Neuronal stem cell (in vitro differentiated cells): ENCODE measurements at places on chromosomes 3 and 15.

DNA sequence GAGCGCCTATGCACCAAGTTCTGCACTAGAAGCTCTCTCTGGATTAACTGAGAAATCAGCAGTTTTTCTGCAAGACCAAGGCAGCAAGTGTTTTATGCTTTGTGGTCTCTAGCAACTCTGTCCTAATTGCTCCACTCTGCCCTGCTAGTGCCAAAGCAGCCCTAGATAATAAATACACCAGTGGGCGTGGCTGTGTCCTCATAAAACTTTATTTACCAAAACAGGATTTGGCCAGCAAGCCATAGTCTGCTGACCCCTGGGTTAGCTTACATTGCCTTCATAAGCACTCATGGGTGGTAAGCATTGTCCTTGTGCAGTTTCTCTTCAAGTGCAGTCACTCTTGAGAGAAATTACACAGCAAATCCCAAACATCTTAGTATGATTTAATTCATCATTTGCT, 30.7 kb upstream of the SLC24A5 start:
- DNase-seq: no peak
- no peak overlapping the region for H3K4me3 ChIP-seq
- H3K4me1 ChIP-seq: peaks cover 3% of the 10 kb centered on the region
- peaks cover 2% of the 10 kb centered on the region for H3K36me3 ChIP-seq
- no peaks in the 10 kb centered on the region for H3K27me3 ChIP-seq

DNA sequence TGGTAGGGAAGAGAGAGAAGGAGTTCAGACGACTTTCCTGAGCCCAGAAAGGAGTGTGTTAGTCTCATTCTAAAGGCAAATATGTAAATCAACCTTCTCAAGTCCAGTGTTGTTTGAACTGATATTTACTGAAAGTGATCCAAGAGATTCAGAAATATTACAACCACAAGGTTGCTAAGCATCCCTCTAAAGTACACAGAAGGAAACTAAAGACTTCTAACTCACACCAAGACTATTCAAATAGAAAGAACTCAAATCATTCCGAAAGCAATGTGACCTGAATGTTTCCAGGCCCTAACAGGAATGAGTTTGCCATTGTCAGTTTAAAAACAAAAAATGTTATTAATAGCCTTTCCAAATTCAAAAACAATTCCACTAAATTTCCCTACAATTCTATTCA, 56.9 kb upstream of the VGLL3 start:
- no peak for DNase-seq
- H3K4me1 ChIP-seq: no peaks in the 10 kb centered on the region
- no peak overlapping the region for H3K27ac ChIP-seq
- H3K4me3 ChIP-seq: no peak overlapping the region
- no peaks in the 10 kb centered on the region for H3K27me3 ChIP-seq

DNA sequence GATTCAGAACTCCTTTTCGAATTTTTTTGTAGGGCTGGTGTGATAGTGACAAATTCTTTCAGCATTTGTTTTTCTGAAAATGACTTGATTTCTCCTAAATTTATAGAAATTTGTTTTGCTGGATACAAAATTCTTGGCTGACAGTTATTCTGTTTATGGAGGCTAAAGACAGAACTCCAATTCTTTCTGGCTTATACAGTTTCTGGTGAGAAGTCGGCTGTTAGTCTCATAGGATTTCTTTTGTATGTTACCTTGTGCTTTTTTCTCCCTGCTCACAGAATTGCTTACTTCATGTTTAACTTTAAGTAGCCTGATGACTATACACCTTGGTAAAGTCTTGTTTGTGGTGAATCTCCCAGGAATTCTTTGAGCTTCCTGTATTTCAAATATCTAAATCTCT, 1264.6 kb downstream of the NSUN3 start:
- no peak for DNase-seq
- H3K4me3 ChIP-seq: no peak overlapping the region
- no peaks in the 10 kb centered on the region for H3K27me3 ChIP-seq
- H3K4me1 ChIP-seq: no peaks in the 10 kb centered on the region
- H3K27ac ChIP-seq: no peak overlapping the region

- H3K4me3 ChIP-seq: no peak overlapping the region
- no peaks in the 10 kb centered on the region for H3K27me3 ChIP-seq
- no peaks in the 10 kb centered on the region for H3K4me1 ChIP-seq
- DNase-seq: no peak
- H3K27ac ChIP-seq: no peak overlapping the region
Observed at GRCh38 chr15:62046078-62046743, 14.0 kb downstream of the VPS13C start.

- H3K4me3 ChIP-seq: no peak overlapping the region
- H3K27me3 ChIP-seq: peaks cover 34% of the 10 kb centered on the region
- peaks cover 4% of the 10 kb centered on the region for H3K4me1 ChIP-seq
- DNase-seq: peak; percentile 15
- no peaks in the 10 kb centered on the region for H3K36me3 ChIP-seq
Observed at GRCh38 chr3:56799251-56799882, 2.4 kb downstream of the ARHGEF3 start.

DNA sequence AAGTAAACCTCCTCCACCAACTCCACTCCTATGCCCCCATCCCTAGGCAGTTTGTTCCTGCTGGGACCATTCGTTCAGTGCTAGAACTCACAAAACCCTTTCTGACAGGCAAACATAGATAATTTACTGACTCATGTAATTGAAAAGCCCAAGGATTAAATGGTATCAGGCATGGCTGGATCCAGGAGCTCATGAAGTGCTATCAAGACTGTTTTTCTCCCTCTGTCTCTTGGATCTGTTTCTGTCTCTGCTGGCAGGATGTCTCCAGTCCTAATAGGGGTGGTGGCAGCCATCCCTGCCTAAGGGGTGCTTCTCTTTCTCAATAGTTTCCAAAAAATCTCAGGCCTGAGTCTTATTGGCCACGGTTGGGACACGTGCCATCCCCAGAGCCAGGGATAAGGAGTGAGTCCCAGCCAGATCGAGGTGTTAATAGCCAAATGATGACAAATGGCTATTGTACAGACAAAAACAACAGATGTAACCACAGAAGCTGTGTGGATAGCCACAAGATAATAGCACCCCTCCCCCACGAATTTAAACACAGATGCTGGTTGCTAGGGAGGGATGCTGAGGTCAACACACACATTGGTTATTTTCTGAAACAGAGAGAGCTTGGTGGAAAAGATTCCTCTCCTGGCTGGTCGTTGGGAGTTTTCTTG, 168.6 kb downstream of the SHQ1 start:
- no peaks in the 10 kb centered on the region for H3K27me3 ChIP-seq
- H3K27ac ChIP-seq: no peak overlapping the region
- DNase-seq: no peak
- peaks cover 1% of the 10 kb centered on the region for H3K4me1 ChIP-seq
- no peak overlapping the region for H3K4me3 ChIP-seq
- H3K36me3 ChIP-seq: no peaks in the 10 kb centered on the region

DNA sequence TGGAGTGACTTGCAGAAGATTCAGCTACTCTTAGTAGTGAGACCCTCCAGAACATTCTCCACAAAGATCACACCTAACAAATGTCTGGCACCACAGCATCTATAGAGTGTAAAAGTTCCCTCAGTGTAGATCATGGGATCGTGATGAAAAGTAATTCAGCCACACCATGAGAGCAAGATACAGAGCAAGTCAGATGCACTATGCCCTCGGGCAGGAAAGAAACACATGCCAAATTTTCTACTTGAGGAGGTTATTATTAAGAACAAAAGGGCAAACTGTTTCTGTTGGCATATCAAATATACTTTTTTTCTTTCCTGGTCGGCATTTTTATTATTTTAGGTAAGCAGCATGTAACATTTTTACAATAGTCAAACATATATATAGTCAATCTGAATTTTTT, 44.8 kb upstream of the SNTN start:
- H3K27me3 ChIP-seq: no peaks in the 10 kb centered on the region
- H3K27ac ChIP-seq: no peak overlapping the region
- DNase-seq: no peak
- H3K4me3 ChIP-seq: no peak overlapping the region
- H3K4me1 ChIP-seq: no peaks in the 10 kb centered on the region

DNA sequence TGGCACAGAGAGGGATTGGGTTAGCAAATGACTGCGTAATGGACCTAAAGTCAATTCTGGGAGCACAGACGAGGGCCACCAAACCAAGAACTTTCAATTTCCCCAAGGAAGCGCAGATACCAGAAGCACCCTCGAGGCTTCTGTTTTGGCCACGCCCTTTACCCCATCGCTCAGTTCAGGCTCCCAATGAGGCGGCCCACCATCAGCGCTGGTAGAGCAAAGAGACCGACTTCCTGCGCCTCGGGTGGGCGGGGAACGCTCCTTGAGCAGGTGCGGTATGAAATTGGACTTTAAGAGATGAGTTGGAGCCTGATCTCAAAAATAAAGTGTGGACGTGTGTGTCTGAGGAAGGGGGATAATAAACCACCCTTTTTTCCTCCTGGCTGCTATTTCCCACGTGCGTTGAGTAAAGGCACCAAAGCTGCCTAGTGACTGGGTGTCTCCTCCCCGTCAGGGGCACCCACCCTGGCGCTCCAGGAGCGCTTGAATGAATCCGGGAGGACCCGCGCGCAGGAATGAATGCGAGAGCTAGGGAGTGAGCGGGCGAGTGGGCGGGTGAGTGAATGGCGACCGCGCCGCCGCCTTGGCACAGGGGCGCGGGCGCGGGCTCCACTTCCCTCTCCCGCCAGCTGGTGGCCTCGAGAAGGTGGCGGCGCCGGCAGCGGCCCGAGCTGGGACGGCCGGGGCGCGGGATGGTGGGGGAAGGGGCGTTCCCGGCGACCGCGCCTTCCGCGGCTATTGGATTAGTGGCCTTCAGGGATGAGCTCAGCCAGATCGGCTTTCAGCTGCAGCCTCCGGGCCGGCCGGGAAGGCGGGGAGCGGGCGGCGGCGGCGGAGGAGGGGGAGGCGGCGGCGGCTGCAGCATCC, at the start of gene SPSB4:
TSS of gene SPSB4 (plus strand) at position 772 of the 867 bp plus-strand sequence. CDS start 14,758 bp downstream, outside the sequence.
- H3K36me3 ChIP-seq: no peaks in the 10 kb centered on the region
- peak within 1 kb of the TSS; percentile 79 for H3K27ac ChIP-seq
- H3K4me1 ChIP-seq: peaks cover 9% of the 10 kb centered on the region
- peak within 1 kb of the TSS; percentile 94 for H3K4me3 ChIP-seq
- H3K27me3 ChIP-seq: peaks cover 10% of the 10 kb centered on the region

DNA sequence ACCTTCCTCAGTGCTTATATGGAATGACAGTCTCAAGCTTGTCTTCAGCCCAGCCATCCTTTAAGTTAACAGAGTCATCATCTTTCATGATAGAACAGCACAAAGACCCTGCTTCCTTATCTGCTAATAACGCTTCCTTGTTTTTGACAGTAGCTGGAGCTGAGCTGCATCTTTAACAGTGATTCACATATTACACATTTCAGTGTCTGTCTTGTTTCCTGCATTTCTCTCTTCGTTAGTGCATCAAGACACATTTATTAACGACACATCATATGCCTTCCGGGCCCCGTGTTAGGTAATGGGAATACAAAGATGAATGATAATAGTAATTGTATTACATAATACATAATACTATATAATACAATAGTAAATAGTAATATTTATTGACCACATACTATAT, 30.2 kb upstream of the GREM1 start:
- no peaks in the 10 kb centered on the region for H3K27me3 ChIP-seq
- no peak overlapping the region for H3K27ac ChIP-seq
- H3K4me3 ChIP-seq: no peak overlapping the region
- DNase-seq: no peak
- no peaks in the 10 kb centered on the region for H3K36me3 ChIP-seq
